MCF 10A (cell line): ENCODE measurements at places on chromosomes 4 and X.

GRCh38 chr4:81380437-81380836 lies 91.3 kb downstream of the RASGEF1B start:
- no peak for DNase-seq

- DNase-seq: no peak
Measured at GRCh38 chrX:1153940-1154339, 58.5 kb downstream of the CRLF2 start.

GRCh38 chr4:164614999-164615398 lies 138.9 kb upstream of the SMIM31 start:
- no peak for DNase-seq

DNA sequence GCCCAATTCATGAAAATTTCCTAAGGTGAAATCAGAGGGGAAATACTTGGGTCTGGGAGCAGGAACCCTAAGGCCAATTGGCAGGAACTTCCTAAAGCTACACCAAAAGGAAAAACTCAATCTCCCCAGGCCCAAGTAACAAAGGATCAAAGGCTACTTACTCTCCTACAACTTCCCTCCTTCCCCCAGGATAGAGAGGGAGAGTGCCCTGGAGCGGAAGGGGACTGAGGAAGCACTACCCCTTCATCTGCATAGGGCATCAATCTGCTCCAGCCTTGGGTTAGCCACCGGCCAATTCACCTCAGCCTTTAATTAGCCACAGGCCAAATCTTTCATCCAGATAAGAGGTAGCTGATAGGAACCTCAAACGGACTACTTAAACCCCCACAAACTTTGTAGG lies 55.0 kb downstream of the SLC34A2 start:
- DNase-seq: no peak

DNA sequence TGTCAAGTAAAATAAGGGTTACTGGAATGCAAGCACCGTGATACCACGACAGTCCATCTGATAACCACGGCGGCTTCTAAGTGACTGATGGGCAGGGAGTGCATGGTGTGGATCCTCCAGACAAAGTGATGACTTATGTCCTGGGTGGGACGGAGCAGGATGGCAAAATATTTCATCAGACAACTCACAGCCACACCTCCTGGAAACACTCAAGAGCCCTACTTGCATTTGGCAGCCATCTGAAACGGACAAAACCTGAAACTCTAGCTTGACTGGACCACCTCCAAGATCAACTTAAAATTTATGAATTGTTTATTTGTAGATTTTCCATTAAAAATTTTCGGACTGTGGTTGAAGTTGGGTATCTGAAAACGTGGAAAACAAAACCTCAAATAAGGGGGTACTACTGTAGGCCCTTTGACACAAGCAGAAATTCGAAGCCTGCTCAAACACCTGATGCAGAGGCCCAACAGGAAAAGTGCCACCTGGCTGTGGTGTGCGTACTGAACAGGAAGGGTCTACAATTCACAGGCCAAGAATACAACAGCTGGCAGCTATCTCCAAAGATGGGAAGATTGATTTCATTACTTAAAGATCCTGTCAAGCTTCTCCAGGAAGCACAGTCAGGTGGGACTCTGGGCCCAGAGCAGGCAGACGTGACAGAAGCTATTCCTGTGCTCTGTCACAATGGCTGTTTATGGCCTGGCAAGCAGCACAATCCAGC lies 26.0 kb downstream of the LRIT3 start:
- peak; percentile 38 for DNase-seq

- DNase-seq: no peak
Measured at GRCh38 chr4:151912632-151913031, 151.8 kb upstream of the GATB start.

GRCh38 chr4:25981749-25982148 lies 67.7 kb downstream of the SMIM20 start:
- no peak for DNase-seq

DNA sequence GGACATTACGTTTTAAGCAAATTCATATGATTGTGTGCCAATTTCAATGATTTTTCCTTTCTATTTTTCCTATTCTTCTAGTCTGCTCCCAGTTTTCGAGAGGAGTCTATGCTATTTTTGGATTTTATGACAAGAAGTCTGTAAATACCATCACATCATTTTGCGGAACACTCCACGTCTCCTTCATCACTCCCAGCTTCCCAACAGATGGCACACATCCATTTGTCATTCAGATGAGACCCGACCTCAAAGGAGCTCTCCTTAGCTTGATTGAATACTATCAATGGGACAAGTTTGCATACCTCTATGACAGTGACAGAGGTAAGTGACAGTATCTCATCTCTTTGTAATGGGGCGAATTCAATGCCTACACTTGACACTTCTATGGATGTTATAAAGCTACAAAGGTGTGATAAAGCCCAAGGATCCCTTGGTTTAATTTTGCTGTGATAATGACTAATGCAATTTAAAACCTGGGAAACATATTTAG lies 83.0 kb downstream of the GRIA2 start:
- DNase-seq: no peak

GRCh38 chr4:37685161-37685822 lies 884 bp downstream of the RELL1 start:
- DNase-seq: peak; percentile 22
